ENCODE measurements at places on chromosomes 3 and 15.

DNA sequence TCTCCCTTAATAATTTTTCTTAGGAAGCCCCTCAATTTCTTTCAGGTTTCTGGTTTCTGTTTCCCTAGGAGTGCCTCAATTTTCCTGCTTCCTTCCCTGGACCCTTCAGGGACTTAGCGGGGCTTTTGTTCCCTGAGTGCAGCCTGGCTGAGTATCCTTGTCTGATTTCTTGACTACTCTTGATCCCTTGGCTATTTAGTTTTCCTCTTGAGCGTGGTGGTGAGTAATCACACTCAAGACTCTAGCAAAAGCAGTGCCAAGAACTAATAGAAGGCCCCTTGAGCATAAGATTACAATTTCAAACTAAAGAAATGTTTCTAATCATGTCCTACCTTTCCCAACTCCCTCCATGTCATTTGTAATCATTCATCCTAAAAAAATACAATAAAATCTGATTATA, 94.3 kb upstream of the C3orf80 start:
- DNase-seq = peak; percentile 45

DNA sequence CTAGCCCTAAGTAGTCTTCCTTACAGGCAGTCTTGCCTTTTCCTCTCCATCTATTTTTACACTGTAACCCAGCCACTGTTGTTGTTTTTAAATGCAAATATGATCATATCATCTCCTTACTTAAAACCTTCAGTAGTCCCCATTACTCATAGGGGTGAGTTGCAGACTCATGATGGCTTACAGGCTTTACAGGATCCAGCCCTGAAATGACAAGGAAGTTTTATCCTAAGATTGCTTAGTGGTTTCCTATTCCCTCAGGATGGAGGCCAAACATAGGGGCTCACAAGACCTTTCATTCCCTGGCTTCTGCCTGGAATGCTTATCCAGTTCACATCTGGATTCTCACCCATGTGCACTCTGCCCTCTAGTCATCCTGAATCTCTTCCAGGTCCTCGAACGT, 27.7 kb upstream of the PCOLCE2 start:
- DNase-seq = peak; percentile 7

DNA sequence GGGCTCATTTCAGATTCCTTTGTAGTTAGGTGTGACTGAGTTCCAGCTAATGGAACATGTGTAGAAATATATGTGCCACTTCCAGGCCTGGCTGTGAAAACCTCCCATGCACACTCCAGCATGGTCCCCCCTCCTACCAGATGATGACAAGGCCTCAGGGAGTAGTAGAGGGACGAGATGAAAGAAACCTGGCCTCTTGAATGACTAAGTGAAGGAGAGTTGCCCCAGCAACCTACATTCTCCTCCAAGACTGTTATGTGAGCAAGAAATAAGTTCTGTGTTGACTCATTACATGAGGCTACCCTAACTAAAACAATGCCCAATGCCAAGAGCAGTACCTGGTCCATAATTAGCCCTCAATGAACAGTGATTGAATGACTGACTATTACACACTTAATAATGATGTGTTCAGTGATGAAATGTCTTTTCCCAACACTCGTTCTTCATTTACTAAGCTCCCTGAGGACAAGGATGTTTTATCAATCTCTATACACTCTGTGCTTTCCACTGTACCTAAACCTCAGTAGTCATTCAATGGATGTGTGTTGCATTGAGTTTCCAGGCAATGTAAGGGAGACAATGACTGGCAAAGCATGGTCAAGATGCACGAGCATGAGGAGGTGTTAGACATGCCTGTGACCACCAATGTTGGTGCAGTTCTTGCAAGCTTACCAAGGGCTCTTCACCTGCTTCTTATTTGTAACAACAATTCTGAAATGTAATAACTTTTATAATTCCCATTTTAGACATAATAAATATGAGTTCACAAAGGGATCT, 62.0 kb upstream of the BCL6 start:
- peak; percentile 74 for DNase-seq

GRCh38 chr15:99644913-99645542, 79.2 kb downstream of the MEF2A start:
- DNase-seq = no peak

DNA sequence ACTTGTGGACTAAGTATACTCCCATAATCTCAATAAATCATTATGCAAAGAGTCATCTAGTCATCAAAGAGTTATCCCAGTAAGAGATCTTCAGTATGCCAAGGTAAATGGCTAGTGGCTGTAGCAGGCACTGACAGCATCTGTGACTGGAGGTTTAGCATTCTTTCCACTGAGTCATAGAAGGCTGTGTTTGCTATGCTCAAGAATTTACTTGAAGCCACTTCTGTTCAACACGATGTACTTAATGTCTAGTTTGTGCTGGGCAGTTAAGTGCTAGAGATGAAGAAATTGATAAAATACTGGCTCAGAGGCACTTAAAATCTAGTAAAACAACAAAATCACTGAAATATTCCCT, 13.0 kb downstream of the ZBED2 start:
- peak; percentile 97 for DNase-seq

DNA sequence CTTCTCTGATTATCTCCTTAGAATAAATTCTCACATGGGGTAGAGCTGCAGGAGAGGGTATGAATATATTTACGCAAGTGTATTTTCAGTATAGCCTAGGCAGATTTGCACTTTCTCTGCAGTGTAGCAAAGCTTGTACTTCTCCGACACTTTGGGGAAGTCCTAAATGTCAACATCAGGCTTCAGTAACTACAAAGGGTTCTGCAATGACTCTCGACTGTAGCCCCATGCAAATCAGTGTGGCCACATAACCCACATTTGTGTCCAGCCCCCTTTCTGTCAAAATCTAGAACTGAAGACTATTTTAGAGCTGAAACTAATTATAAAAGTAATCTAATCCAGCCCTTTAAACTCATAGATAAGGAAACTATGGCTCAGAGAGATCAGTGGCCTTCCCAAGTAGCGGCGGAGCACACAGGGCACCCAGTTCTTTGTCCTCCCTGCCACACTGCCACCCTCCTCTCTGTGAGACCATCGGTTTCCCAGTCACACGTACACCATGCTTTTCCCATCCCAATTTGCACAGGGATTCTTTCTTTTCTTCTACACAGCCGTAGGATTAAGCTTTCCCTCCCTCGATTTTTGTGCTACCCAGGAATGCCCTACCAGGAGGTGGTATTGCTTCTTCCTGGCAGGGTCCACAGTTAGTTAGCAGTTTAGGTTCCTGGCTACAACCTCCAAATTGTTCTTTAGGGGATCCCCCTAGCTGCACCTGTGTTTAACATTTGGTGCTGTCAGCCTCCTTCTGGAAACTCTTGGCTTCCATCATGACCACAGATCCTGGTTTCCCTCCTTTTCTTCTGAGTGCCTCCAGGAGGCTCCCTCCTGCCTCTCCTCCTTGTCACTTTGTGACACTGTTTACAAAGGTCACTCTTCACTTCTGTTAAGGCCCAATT, 22.9 kb downstream of the MRAS start:
- no peak for DNase-seq

GRCh38 chr15:94231723-94232468, 535 bp downstream of the MCTP2 start:
- DNase-seq = no peak

DNA sequence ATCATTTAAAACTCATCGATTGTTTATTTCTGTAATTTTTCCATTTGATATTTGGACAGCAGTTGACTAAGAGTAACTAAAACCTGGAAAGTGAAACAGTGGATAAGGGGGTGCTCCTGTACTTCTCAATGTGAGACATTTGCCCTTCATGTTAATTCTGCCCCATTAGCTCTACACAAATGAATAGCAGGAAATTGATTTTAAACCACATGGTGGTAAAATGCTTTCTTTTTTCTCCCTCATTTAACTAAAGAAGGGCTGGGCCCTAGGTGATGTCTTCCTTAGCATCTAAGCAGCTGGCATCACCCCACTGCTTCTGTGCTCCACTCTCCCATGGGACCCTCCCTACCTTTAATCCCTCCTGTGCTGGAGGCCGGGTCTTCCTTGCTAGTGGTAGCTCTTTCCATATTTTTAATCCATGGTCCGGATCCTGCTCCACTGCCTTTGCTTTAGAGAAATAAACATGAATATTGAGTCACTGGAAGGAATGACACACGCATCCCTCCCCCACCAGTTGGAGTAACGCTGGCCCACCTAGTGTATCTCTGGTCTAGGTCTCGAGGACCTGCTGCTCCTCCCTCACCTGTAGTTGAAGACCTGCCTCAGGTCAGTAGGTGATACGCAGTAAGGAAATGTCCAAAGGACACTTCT, 30.2 kb upstream of the LAMP3 start:
- DNase-seq = no peak

DNA sequence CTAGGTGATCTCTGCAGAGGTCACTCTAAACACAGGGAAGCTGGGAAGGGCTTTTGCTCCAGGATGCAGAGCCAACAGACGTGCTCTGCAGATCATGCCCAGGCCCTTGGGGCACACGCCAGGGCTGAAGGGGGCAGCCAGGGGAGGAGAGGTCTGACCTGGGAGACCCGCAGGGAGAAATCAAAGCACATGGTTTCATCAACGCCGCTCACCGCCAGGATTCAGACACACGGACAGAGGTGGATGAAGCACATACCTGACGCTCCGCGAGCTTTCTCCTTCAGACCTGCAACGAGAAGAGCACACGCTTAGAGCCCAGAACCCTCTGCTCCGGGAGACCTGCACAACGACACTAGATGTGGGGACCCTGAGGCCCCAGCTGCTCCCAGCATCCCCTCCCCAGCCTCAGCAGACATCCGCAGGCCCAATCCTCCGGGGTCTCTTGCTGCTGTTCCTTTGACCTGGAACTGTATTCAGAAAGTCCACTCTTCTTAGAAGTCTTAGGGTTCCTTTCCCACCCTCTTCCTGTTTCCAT, 90.7 kb upstream of the IQSEC1 start:
- no peak for DNase-seq

GRCh38 chr15:96702589-96702988, 372.1 kb downstream of the NR2F2 start:
- DNase-seq = no peak

GRCh38 chr3:173066044-173067004, 74.7 kb downstream of the SPATA16 start:
- DNase-seq = no peak

GRCh38 chr3:123365450-123366143, 83.3 kb downstream of the ADCY5 start:
- DNase-seq = no peak

DNA sequence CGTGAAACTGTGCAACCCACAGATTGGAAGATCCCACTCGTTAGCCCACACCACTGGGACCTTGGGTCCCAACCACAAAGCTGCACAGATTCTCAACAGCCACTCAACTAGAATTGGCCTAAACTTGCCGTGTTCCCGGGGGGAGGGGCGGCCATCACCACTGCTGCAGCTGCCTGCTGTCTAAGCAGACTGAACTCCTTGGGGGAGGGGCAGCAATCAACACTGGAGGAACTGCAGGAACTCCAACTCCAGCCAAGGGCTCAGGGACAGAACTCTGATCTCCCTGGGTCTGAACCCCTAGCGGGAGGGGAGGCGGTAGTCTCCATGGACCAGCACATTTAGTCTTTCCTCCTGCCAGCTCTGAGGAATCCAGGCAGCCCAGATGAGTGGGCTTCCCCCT, 205.9 kb downstream of the RSL24D1 start:
- no peak for DNase-seq

DNA sequence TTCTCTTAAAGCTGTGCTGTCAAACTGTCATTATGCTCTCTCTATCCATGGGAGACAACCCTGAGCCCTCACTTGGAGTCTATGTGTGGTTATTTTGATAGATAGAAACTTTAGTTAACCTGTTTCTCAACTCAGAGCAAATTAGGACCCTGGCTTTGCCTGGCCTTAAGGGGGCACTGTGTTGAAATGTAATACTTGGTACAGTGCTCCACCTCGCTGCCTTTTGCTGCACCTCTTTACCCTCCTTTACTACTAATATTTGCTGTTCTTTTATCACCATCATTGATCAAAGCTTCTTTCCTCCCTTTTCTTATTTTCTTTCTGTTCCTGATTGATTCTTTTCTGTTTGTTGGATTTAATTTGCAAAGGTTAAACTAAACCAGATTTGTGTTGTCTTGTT, 34.3 kb downstream of the STT3B start:
- DNase-seq = peak; percentile 1

- no peak for DNase-seq
These were observed 12.5 kb downstream of the ZPLD1 start for GRCh38 chr3:102447272-102447671.

GRCh38 chr3:84100861-84101260, 857.9 kb upstream of the CADM2 start:
- DNase-seq = no peak

DNA sequence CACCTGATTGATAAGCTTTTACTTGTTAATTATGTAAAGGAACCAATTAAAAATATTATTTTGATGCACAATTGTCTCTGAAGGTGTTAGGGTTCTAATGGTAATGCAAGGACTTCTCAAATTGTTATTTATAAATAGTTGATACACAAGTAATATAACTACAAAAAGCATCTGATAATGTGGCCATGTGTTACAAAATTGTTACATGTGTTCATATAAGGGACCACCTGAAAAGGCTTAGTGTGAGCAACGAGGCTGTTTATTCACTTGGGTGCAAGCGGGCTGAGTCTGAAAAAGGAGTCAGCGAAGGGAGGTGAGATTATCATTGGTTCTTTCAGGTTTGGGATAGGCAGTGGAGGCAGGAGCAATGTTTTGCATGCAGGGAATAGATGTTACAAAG, 421.9 kb upstream of the CADM2 start:
- DNase-seq = no peak

DNA sequence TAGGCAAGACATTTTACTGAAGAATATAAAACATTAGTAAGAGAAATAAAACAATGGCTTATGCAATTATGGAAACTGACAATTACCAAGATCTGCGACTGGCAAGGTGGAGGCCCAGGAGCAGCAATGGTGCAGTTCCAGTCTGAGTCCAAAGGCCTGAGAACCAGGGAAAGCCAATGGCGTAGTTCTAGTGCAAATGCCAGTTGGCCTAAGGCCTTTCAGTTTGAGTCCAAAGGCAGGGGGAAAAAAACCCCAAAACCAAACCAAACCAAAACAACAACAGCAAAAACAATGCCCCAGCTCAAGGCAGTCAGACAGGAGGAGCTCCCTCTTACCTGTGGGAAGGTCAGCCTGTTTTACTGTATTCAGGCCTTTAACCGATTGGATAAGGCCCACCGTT, 72.6 kb downstream of the ST6GAL1 start:
- DNase-seq = no peak

All from HFFc6 (cell line).